A549 treated with CORT108297 at 1 μM for 4 hours (cell line): ENCODE measurements at places on chromosomes 2 and 18. TPM values are rescaled to one million over a fixed set of nuclear protein-coding genes. Genes with fewer than 3 reads are reported as not detected.

REG3A gene
- not detected in 5 replicates for total RNA-seq

SERPINB10 gene
- not detected in 5 replicates for total RNA-seq

SLC30A3 gene
- total RNA-seq, result 2.4 to 4.1 TPM (median 3.9 TPM) in 5 replicates

ADGRF3 gene
- total RNA-seq, result 0.07 to 0.25 TPM (median 0.16 TPM) in 5 replicates

ADCYAP1 gene
- not detected in 5 replicates for total RNA-seq

CLIP4 gene
- 23.3 to 28.3 TPM (median 25.5 TPM) in 5 replicates for total RNA-seq

DSC2 gene
- 0.94 to 1.6 TPM (median 1.2 TPM) in 5 replicates for total RNA-seq

OTOS gene
- total RNA-seq, result 0.19 TPM in 1 of 5 replicates, not detected in the others

ANKRD62 gene
- not detected in 5 replicates for total RNA-seq

CMPK2 gene
- total RNA-seq, result 0.87 to 1.2 TPM (median 1.1 TPM) in 5 replicates

TET3 gene
- 5.6 to 7.7 TPM (median 6.6 TPM) in 5 replicates for total RNA-seq

KCNS3 gene
- 1.1 to 1.5 TPM (median 1.4 TPM) in 5 replicates for total RNA-seq

GCKR gene
- total RNA-seq, result 0.13 to 0.58 TPM (median 0.30 TPM) in 5 replicates

G6PC2 gene
- not detected in 5 replicates for total RNA-seq

DSC3 gene
- total RNA-seq, result 1.2 to 2.2 TPM (median 1.7 TPM) in 5 replicates

MALL gene
- 134 to 158 TPM (median 138 TPM) in 5 replicates for total RNA-seq

CASP10 gene
- 2.1 to 2.6 TPM (median 2.5 TPM) in 5 replicates for total RNA-seq

TLX2 gene
- total RNA-seq, result 0.16 to 0.44 TPM (median 0.27 TPM) in 5 replicates

TMEM182 gene
- 3.6 to 5.9 TPM (median 5.3 TPM) in 5 replicates for total RNA-seq

CROCC2 gene
- total RNA-seq, result not detected in 5 replicates

TFCP2L1 gene
- 2.9 to 4.9 TPM (median 3.3 TPM) in 5 replicates for total RNA-seq

ASTL gene
- not detected in 5 replicates for total RNA-seq

KYNU gene
- 280 to 361 TPM (median 296 TPM) in 5 replicates for total RNA-seq

TTN gene
- under 0.01 to 0.05 TPM (median under 0.01 TPM) in 5 replicates for total RNA-seq

SGO2 gene
- 11.9 to 16.2 TPM (median 13.7 TPM) in 5 replicates for total RNA-seq

IKZF2 gene
- 0.05 to 0.29 TPM (median 0.16 TPM) in 5 replicates for total RNA-seq

C2orf78 gene
- total RNA-seq, result not detected in 5 replicates

POTEJ gene
- not detected in 5 replicates for total RNA-seq

CRYGD gene
- total RNA-seq, result not detected in 5 replicates

GTF3C2 gene
- 58.8 to 66.8 TPM (median 60.2 TPM) in 5 replicates for total RNA-seq

NABP1 gene
- total RNA-seq, result 11.0 to 16.8 TPM (median 13.8 TPM) in 5 replicates

TMEM18 gene
- 37.4 to 50.2 TPM (median 45.9 TPM) in 5 replicates for total RNA-seq

RESP18 gene
- not detected in 5 replicates for total RNA-seq

TBC1D8 gene
- total RNA-seq, result 51.4 to 78.5 TPM (median 73.8 TPM) in 5 replicates

PPP1R1C gene
- 1.6 to 2.2 TPM (median 1.8 TPM) in 5 replicates for total RNA-seq

NLRC4 gene
- not detected in 5 replicates for total RNA-seq

STK36 gene
- total RNA-seq, result 9.6 to 14.8 TPM (median 13.9 TPM) in 5 replicates

FAHD2B gene
- 10.4 to 12.4 TPM (median 11.5 TPM) in 5 replicates for total RNA-seq

FLACC1 gene
- 0.09 to 0.31 TPM (median 0.18 TPM) in 4 of 5 replicates, not detected in the other for total RNA-seq

KLHL14 gene
- not detected in 5 replicates for total RNA-seq
